GM19239 (cell line): ENCODE measurements at places on chromosomes 4 and X.

DNA sequence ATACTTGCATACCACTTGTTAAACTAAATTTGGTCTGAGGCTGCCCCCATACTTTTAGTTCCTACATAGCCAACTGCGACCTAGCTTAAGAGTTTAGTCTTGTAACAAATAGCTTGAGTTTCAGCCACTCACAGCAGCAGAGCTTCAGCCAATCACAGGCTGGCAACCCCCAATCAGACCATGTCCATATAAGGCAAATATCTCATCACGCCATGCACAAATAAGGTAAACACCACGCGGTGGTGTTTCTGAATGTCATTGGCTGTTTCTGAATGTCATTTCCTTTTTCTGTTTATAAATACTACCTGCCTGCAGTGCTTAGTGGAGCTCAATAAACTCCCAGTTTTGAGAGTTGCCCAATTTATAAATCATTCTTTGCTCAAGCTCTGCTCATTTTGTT is 143.1 kb upstream of the MAD2L1 start:
- no peak for DNase-seq

DNA sequence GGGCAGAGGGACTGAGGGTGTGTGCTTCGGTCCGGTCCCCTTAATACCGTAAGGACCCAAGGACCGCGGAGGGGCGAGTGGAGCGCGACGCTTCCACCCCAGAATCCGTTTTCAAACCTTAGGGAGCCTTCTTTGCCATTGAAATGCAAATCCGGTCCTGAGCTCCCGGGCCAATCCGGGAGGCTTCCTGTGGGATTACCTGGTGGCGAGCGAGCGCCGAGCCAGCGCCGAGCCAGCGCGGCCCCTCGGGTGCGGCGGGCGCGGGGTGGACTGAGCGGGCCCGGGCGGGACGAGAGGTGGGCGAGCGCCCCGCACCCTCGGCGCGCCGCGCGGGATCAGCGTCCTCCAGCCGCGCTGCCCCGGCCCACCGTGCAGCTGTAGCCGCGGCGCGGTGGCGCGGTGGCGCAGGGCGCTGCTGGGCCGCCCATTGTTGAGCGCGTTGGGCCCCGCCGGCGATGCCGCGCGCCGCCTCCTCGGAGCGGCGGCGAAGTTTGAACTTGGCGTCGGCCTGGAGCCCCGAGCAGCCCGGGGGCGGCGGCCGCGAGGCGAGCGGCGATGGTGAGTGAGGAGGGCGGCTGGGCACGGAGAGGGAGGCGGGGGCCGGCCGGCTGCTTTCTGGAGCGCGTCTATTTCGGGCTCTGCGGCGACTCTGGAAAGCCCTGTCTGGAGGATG is 208.7 kb downstream of the SOWAHB start:
- no peak for DNase-seq

GRCh38 chr4:122584519-122584918 is 36.3 kb downstream of the IL21 start:
- no peak for DNase-seq

GRCh38 chr4:41285864-41286235 is 29.1 kb downstream of the UCHL1 start:
- no peak for DNase-seq

DNA sequence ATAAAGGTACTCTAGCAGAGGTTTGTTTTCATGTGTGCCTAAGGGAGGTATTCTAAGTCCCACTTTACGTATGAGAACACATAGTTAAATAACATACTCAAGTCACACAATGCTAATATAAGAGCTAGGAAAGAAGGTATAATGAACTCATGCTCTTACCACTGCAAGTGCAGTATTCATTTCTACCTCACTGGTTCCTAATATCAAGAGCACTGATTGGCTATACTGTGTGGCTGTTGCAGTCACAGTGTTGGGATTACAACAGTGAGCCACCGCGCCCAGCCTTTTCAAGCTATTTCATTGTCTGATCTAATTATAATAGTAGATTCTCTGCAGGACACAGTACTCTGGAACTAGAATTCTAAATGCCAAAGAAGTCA is 84.0 kb downstream of the PDS5A start:
- no peak for DNase-seq

DNA sequence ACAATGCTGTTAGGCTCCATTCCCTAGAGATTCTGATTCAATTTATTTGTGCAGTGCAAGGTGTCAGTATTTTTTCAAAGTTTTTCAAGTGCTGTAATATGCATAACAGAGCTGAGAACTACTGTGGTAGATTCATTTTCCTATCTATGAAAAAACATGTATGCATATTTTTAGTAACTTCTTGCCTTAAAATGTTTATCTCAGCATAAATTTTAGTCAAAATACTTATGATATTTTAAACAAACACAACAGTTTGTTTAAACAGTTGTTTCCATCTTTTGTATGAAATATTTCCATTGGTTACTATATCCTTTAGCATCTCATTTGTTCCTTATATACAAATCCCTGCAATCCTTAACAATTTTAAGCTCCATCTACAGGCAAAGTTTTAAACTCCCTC is 624.8 kb upstream of the ADGRL3 start:
- DNase-seq: no peak

DNA sequence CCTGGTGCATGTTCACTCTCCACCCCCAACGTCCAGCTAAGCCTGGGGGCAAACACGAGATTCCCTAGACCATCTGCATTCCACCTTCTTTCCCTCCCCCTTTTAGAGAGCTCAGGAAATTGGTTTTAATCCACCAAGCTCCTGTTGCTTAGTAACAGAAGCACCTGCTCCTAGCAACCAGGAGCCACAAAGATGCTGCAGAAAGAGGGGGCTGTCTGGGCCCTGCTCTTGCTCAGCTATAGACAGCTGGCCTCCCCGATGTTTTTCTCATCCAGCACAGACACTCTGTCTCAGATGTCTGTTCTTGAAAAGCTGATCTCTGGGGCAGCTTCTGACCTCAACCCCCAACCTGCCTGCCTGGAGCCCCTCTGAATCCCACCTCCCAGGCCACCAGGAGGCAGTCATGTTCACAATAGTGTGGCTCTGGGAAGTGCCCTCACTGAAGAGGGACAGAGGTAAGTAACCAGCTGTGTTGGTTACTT is 71.5 kb downstream of the SLC16A2 start:
- DNase-seq: no peak

- DNase-seq: no peak
Observed at GRCh38 chrX:71282514-71283402, 677 bp upstream of the NONO start.

- DNase-seq: no peak
Observed at GRCh38 chr4:48133669-48134068, 381 bp downstream of the TXK start.

DNA sequence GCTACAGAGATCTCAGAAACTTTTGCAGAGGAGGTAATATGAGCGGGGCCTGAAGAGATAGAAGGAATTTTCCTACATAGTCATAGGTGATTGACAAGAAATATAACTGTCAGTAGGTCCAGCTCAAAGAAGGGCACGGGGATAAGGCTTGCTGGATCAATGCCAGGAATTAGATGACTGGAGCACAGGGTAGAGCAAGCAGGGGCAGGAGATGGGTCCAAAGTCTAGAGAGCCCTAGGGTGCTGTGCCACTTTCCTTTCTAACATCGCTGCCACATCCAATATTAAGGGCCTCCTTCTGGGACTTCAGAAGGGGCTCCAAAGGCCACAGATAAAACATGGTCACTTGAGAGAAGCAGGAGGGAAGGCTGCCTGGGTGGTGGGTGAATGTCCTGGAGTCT is 402.2 kb downstream of the MID1IP1 start:
- DNase-seq: no peak

- no peak for DNase-seq
Observed at GRCh38 chr4:70371987-70372386, 10.9 kb upstream of the SMR3B start.

DNA sequence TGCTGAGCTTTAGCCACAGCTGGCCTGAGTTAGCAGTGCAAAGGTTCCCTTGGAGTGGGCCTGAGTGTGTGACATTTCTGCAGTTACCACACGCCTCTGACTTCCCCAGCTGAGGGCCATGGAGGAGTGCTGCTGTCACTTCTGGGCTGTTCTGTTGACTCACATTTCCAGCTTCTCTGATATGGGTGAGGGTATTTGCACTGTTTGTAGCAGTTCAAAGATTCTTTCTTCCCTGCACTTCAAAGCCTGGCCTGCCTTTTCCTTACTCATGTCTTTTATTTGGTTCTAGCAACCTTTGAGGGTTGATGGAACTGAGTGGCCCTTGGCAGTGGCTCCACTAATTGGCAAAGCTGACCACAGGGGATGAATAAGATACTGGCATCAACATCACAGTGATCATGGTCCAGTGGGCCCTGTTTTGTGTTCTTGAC is 26.4 kb upstream of the SCML1 start:
- no peak for DNase-seq

DNA sequence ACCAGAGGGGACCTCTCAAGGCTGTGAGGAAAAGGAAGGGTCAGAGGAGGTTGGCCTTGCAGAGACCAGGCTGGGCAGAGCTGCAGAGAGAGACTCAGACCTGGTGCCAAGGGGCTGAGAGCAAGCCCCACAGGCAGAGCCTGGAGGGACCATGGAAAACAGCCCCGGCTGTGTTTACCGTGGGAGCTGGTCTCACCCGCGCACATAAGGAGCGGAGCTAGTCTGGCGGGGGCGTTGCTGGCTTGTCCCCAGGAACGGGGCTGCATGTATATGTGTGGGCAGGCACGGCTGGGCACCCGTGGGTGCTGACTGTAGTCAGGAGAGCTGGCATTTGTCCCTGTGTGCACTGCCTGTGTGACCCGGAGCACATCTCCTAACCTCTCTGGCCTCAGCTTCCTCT is 45.7 kb downstream of the C4orf50 start:
- no peak for DNase-seq

- no peak for DNase-seq
Observed at GRCh38 chr4:150994721-150995120, 20.4 kb downstream of the LRBA start.

- DNase-seq: no peak
Observed at GRCh38 chr4:138310991-138311390, 68.8 kb upstream of the SLC7A11 start.

- DNase-seq: no peak
Observed at GRCh38 chrX:122582280-122582974, 601.7 kb upstream of the GRIA3 start.

DNA sequence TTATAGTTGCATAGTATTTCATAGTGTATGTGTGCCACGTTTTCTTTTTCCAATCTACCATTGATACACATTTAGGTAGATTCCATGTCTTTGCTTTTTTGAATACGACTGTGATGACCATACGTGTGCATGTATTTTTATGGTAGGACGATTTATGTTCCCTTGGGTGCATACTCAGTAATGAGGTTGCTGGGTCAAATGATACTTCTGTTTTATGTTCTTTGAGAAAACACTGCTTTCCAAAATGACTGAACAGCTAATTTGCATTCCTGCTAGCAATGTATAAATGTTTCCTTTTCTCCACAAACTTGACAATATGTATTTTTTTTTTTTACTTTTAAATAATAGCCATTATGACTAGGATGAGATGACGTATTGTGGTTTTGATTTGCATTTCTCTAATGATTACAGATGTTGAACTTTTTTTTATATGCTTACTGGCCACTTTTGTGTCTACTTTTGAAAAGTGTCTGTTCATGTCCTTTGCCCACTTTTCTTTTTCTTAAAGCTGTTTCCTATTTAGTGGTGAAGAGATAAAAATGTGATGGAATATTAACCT is 969.5 kb upstream of the NDST4 start:
- no peak for DNase-seq

DNA sequence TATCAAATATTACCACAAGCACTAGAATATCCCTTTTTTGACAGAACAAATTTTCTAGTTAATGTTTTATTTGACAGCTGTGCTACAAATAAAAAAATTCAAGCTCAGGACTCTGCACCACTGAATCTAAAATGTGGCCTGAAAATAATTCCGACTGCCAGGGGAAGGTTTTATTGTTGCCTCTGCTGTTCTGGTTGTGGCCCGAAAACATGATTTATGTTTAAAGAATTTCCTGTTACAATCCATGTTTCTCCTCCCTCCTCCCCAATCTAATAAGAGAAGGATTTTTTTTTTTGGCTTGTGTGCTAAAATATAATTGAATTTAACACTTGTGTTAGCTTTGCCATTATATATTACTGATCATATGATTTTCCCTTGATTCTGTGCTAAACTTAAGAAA is 227.8 kb downstream of the DCLK2 start:
- no peak for DNase-seq

DNA sequence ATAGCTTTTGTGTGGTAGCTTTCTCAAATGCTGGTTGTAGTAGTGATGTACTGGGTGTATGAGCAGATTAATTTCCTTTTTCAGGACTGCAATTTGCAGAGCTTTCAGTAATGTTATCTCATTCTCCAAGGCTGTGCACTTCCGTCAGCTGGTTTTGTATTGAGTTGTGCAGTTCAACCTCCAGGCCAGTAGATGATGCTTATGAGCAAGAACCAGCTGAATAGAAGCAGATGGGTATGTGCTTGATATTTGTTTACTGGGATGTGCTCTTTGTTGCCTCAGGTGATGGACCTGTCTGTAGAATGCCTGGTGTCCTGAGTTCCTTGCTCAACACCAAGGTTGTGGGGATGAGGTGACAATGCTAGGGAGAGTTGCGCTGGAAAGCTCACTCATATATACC is 462.8 kb downstream of the PCDH18 start:
- DNase-seq: no peak

- DNase-seq: no peak
Observed at GRCh38 chr4:170940043-170940724, 850.4 kb upstream of the AADAT start.

DNA sequence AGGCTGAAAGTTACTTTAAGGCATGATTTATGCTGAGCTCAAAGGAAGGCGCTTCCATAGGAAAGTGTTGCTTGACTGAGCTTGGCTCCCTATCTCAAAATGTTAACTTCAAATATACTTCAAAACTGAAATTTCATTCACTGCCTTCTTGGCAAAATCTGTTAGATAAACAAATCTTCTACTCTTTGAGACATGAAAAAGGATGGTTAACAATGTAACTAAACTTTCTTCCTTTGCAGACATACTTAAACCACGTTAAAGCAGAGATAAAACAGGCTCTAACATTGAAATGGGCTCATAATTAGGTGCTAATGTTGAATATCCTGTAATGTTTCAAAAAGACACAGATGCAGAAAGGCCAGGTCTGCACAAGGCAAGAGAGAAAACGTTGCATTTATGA is 110.4 kb downstream of the AMELX start:
- no peak for DNase-seq
